ENCODE measurements at places on chromosomes 4 and X. TPM values are rescaled to one million over a fixed set of nuclear protein-coding genes. Genes with fewer than 3 reads are reported as not detected.

DNA sequence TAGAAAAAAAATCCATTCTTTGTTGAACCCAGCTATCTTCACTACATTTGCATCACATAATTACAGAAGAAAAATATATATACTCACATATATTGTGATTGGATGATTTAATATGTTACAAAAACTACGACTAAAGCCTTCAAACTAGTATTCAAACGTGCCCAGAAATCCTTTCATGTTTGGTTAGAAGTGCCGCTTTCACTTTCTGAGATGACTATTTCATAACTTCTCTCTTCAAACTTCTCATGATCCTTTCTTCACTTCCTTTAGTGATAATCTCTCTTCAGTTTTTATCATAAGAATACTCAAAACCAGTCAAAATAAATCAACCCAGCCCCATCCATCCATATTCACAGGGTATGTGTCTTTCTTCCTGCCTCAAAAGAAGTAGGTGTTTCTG lies 50.8 kb upstream of the NAF1 start:
- no peaks in the 10 kb centered on the region for H3K4me1 ChIP-seq
- H3K27ac ChIP-seq: no peak overlapping the region
- H3K4me3 ChIP-seq: no peak overlapping the region

- H3K36me3 ChIP-seq: no peaks in the 10 kb centered on the region
- no peaks in the 10 kb centered on the region for H3K4me1 ChIP-seq
- no peaks in the 10 kb centered on the region for H3K27me3 ChIP-seq
- H3K4me3 ChIP-seq: no peak overlapping the region
- no peak overlapping the region for H3K27ac ChIP-seq
Observed at GRCh38 chrX:103293118-103293517, 16.6 kb upstream of the TCEAL5 start.

GRCh38 chr4:90486346-90486745 lies 359.2 kb downstream of the CCSER1 start:
- no peaks in the 10 kb centered on the region for H3K36me3 ChIP-seq
- no peak overlapping the region for H3K4me3 ChIP-seq
- H3K4me1 ChIP-seq: no peaks in the 10 kb centered on the region
- no peak overlapping the region for H3K27ac ChIP-seq

GRCh38 chrX:2691543-2692220 lies 587 bp downstream of the CD99 start:
- H3K36me3 ChIP-seq: peaks cover 4% of the 10 kb centered on the region
- no peak for DNase-seq
- peak overlapping the region; percentile 32 for H3K27ac ChIP-seq
- peaks cover 16% of the 10 kb centered on the region for H3K27me3 ChIP-seq
- peaks cover 8% of the 10 kb centered on the region for H3K4me1 ChIP-seq

DNA sequence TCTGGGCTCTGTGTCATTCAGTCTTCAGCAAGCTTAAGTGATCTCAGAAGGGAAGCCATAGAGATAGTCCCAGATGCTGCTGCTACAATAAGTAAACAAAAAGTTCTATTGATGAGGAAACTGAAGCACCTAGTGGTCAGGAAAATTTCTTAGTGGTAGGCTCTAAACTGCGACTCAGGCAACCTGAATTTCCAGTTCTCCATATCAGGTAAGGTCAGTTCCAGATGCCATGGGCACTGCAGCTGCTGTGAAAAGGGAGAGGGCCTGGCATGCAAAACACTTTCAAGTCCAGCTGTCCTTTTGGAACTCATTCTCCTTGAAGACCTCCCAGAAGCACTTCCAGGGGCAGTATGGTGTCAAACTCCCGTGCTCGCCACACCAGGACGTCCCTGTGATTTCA lies 46.2 kb downstream of the REELD1 start:
- H3K4me1 ChIP-seq: no peaks in the 10 kb centered on the region
- H3K27me3 ChIP-seq: no peaks in the 10 kb centered on the region
- H3K36me3 ChIP-seq: no peaks in the 10 kb centered on the region

The PPAT gene
- 54.1 TPM for total RNA-seq

The STATH gene
- not detected for total RNA-seq

The SLC9B1 gene
- total RNA-seq: 1.4 TPM

The TMEM144 gene
- total RNA-seq: 20.3 TPM

Measured in endodermal cell (in vitro differentiated cells).